ENCODE measurements at places on chromosomes 5 and 9.

GRCh38 chr5:56941981-56942380 lies 9.9 kb downstream of the MIER3 start:
- DNase-seq: no peak

DNA sequence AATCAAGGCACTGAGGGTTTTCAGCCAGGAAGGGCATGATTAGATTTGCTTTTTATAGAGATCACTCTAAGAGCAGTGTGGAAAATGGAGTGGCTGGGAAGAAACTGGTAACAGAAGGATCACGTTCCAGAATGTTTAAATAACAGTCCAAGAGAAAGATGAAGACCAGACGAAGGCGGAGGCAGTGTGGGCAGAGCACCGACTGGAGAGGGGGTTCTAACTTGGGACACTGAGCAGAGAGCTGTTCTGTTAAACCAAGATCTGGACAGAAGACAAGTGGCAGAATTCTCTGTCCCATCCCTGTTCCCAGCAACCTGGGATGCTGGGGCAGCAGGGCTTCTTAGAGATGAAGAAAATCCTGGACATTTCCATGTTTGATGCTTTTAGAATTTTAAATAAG lies 249.1 kb upstream of the NR4A3 start:
- no peak for DNase-seq

DNA sequence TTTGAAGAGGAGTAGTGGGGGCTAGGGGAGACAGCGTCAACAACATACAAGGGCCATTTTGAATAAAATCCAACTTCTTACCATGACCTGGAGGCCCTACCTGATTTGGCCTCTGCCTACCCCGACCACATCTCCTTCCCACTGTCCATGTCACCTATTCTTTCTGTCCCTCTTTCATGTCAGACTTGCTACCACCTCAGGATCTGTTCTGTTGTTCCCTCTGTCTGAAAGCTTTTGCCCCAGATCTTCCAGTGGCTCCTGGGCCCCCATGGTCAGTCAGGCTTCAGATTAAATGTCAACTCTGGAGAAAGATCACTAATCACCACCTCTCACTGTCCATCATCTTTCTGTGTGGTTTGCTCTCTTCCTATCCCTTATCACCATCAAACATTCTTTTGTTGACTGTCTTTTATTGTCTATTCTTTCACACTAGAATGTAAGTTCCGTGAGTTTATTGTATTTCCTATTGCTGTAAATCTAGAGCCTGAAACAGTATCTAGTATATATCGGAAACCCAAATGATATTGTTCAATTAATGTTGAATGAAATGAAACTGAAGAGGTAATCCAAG lies 31.2 kb upstream of the APC start:
- DNase-seq: no peak

DNA sequence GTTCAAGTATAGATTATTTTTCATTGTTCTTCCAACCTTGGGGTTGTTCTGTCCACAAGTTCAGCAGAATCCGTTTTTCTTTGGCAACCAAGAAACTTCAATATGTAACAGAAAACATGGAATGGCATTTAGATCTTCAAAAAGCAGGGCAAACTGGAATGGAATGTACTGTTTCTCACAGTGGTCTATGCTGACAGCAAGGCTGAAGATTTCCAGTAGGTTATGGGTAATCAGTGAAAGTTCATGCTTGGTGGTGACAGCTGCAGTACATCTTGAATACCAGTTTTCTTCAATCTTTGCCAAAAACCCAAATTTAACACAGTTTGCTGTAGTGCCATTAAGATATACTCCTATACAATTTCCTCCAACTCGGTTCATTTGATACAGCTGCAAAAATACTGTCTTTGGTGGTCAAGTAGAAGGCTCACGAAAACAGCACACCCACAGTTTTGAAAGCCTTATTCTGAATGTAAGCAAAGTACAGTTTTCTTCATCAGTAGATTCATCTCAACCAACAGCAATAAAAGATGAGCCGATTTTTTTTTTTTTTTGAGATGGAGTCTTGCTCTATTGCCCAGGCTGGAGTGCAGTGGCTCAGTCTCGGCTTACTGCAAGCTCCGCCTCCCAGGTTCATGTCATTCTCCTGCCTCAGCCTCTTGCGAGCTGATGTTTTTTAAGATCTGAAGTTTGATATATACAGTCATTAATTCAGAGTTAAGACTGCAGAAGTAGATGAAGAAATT lies 4.9 kb downstream of the TRIM52 start:
- DNase-seq: no peak

- no peak for DNase-seq
These were observed 1079.3 kb upstream of the CDH9 start for GRCh38 chr5:28117691-28118090.

DNA sequence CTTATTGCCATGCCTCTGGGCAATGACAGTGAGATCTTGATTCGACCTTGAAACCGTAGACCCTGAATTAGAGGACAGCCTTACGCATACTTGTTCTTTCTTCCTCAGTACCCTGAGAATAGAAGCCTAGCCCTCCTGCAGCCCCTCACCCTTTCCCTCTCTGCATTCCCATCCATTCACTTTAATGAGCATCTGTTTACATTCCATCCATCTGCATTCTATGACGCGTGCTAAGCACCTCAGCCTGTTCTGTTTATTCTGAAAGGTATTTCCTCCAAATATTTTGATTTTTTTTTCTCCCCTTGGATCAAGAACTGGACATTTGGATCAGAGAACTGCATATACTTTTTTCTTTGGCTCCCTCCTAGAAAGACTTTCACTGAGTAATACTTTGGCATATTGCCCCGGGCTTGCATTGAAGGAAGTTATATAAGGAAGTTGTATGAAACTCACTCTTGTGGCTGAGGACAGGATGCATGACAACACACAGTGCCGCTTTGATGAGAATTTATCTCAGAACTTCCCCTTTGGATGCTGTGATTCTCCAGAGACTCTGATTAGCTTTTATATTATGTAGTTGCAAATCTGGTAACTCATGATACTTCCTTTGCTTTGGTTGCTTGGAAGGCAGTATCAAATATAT lies 15.7 kb downstream of the TMEM8B start:
- DNase-seq: no peak

DNA sequence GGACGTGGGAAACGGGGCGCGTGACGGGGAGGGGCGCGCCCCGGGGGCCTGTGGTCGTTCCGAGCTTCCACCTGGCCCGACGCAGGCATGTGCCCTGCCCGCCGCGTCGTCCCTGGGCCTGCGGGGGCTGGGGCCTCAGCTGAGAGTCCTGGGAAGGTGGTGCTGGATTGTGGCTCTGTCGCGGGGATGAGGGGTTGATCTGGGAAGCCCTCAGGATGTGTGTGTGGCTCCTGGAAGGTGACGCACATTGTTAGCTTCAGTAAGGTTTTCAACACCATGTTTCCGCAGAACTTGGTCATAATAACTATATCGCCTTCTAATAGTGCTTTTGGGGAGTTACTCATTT lies 589.1 kb downstream of the MTRR start:
- DNase-seq: no peak

DNA sequence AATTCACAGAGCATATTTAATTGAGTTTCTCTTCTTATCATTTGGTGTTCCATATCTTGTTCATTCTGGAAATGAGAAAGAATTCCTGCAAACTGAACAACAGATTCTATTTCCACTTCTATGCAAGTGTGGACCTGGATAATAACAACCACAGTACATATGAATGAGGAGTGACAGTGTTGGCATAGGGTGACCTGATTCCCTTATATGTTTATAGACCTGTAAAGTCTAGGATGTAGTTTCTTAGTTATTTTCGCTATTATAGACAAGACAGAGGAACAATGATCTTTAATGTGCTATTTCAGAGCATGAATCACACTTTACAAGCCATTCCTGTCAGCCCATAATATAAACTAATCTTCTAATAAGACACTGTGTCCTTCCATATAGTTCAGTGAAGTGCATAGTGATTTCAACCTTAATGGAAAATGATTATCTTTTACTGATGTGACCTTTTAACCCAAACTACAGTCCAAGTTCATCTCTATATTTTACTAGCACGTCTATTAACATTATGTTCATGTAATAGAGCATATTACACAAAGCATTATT lies 88.2 kb upstream of the FAM174A start:
- no peak for DNase-seq

DNA sequence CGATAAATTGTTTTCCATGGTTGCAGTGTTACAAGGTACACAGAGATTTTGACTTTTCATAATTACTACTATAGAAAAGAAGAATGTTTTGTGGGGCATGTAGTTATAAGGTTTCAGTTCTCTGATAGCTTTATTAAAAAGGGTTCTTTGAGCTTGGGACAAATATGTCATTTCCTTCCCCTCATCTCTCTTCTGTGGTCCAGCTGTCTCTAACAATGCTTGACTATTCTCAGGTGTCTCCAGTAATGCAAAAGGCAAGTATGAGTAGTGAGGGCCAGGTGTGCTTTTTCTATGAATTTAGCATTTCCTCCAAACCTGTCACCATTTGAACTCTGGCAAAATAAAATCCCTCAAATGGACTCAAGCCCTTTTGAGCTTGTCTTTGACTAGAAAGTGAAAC lies 84.3 kb downstream of the SLF1 start:
- DNase-seq: no peak

- DNase-seq: peak; percentile 17
These were observed 50.8 kb downstream of the ALDH7A1 start for GRCh38 chr5:126544087-126544740.

GRCh38 chr5:94397508-94397907 lies 220.9 kb downstream of the KIAA0825 start:
- no peak for DNase-seq

DNA sequence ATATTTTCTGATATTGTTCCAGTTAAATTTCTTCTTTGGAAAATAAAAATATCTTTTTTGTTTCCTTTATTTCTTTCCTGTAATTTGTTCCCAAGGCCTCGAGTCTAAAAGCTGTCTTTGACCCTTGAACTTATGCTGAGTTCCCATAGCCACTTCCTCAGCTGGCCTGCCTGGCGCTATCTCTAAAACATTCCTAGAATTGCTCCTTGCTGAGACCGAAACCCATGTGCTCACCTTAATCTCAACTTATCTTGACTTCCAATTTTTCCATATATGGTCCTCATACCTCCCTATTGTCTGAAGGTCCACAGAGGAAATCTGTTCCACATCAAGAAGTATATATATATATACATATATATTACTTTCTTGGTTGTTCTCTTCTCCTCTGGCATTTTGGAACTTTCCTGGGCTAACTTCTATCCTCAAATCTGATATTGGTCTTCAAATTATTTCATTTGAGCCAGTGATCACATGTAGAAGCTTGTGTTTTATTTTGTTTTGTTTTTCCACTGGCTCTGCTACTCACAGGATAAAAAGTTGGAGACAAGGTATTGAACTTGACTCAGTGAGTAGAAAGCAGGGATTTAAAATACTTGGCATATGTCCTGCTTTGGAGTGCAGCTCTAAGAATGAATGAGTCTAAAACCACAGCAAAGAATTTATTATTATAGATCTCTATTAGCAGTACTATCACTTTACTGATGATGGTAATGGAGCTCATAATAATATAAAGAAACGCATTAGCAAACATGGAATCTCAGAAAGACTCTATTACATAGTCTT lies 45.2 kb downstream of the ENC1 start:
- no peak for DNase-seq

GRCh38 chr9:1995084-1995483 lies 20.1 kb upstream of the SMARCA2 start:
- no peak for DNase-seq

GRCh38 chr5:140146523-140146842 lies 20.7 kb downstream of the IGIP start:
- DNase-seq: no peak

DNA sequence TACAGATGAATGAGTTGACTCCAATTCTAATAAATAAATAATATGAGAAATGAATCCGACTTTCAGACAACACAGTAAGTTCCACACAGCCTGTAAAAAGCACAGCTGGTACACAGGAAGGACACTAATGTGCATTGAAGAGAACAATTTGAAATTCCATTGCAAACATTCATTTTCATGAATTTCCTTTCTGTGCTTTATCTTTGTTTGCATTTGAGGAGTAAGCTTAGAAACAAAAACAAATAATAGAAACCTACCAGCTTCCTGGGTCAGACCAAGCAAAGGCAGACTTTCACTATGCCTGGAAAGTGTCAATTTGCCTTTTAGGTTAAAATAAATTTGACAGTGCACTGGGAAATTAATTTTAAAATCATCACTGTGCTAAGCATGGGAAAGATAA lies 143.8 kb upstream of the VLDLR start:
- DNase-seq: no peak

DNA sequence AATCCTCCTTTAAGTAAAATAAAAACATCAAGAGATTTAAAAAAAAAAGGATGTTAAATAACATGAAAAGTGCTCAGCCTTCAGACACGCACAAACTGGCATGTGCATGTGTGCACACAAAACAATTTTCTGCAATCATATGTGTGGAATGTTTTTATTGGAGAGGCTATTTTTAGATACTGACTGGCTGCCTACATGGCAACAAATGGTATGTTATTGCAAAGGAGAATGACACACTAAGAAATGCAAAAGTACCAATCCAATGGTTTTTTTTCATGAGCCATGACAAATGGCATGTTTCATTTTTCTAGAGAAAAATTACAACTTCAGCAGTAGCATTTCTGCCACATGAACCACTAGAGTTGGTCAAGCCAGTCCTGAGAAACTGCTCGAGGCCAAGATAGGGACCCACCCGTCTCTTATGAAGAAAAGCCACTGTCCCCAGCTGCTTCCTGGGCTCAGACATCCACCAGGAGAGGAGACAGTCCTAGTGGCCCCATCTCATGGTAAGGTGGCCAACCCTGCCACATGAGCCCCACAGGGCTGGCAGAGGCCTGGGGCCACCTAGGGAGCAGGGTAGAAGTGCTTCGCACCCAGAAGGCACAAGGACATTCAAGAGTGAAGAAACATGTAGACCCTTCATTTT lies 116.4 kb downstream of the MYO10 start:
- DNase-seq: no peak

- DNase-seq: no peak
These were observed 3.0 kb upstream of the SRA1 start for GRCh38 chr5:140560227-140560626.

- no peak for DNase-seq
These were observed 43.4 kb upstream of the FANCC start for GRCh38 chr9:95360866-95361265.

GRCh38 chr9:106025453-106025852 lies 331.1 kb downstream of the TMEM38B start:
- no peak for DNase-seq

- no peak for DNase-seq
These were observed 5.4 kb upstream of the ANXA1 start for GRCh38 chr9:73146111-73146815.

DNA sequence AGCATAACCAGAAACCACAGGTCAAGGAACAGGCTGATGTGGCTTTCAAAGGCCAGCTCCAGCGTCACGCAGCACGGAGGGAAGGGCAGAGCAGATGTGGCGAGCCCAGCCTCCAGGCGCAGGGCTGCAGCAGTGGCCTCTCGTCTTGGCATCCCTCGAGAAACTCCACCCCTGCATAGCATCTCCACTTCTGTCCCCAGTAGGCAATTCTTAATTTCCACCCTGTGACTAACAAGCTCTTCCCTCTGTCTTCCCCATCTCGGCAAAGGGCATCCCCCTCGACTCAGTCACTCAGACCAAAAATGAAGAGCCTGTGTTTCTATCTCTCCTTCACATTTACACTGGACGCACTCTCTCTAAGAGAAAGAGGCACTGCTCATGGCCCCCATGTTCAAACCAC lies 1.7 kb upstream of the CACNA1B start:
- no peak for DNase-seq

GRCh38 chr9:130240410-130241197 lies 25.0 kb upstream of the HMCN2 start:
- DNase-seq: peak; percentile 23
